Stimulated activated CD4-positive, alpha-beta T cell treated with anti-CD3 and anti-CD28 coated beads, Interleukin-1b, Interleukin-23, amount 100 ng/mL, for 1 hour (primary cell): ENCODE measurements at places on chromosomes 3 and 15.

DNA sequence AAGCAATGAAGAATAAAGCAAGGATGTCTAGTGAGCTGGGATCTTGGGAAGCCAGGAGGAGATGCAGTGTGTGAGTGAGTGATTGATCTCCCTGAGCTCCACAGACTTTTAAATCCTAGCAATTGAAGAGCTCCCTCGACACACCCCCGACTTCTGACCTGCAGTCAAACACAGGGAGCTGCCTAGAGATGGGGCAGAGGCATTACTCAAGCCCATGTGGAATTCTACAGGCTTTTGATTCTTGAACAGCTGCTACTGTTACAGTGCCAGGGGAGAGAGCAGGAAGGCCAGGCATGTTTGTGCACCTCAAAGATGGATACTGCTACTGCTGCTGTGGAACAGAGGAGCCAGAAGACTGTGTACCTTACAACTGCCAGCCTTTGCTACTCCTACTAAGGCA is 1403.1 kb upstream of the ALCAM start:
- DNase-seq, result no peak

- no peak for DNase-seq
These were observed 67.4 kb downstream of the NUP210 start for GRCh38 chr3:13352621-13353131.

DNA sequence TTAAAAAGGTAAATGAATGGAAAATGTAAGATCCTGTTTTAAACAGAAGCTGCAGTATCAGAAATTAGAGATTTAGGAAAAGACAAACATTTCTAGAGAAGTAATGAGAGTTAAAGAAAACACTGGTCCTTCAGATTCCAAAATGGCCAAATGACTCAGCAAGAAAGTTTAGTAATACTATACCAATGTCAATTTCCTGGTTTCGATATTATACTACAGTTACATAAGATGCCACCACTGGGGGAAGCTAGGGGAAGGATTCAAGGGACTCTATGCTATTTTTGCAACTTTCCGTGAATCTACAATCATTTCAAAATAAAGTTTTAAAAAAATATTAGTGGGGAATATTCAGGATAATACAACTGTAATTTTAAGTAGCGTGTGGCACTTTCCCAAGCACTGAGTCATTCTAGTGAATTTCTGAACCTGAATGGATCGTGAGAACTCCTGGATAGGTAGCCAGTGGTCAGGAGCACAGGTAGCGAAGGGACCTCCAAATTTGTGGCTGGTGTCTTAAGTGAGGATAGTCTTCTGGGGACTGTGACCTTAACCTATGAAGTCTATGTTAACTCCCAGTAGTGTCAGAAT is 37.6 kb downstream of the TMCC1 start:
- no peak for DNase-seq

GRCh38 chr15:70435872-70436271 is 327.5 kb downstream of the UACA start:
- DNase-seq, result no peak

DNA sequence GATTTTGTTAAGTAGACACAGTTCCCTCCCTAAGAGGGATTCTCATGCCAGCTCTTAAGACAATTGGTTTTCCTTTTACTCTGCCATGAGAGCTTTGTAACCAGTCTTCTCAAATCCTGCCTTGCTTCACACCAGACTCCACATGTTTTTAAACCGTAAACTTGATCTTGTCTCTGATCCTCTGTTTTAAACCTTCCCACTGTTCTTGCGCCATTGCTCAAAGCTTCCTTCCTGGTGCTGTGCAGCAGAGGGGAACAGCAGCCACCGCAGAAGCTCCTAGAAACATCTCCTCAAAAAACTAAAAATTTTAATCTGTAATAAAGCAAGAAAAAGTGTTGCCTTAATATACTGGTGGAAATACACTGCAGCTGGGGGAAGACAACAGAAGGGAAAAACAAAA is 154.5 kb upstream of the SATB1 start:
- no peak for DNase-seq
